NCI-H1092 (cell line): ENCODE measurements at places on chromosomes 2 and 18.

GRCh38 chr18:23172591-23173380, 37.5 kb downstream of the CABLES1 start:
- DNase-seq, result no peak

- DNase-seq, result no peak
These were observed 39.9 kb downstream of the MAP3K2 start for GRCh38 chr2:127347734-127348392.

DNA sequence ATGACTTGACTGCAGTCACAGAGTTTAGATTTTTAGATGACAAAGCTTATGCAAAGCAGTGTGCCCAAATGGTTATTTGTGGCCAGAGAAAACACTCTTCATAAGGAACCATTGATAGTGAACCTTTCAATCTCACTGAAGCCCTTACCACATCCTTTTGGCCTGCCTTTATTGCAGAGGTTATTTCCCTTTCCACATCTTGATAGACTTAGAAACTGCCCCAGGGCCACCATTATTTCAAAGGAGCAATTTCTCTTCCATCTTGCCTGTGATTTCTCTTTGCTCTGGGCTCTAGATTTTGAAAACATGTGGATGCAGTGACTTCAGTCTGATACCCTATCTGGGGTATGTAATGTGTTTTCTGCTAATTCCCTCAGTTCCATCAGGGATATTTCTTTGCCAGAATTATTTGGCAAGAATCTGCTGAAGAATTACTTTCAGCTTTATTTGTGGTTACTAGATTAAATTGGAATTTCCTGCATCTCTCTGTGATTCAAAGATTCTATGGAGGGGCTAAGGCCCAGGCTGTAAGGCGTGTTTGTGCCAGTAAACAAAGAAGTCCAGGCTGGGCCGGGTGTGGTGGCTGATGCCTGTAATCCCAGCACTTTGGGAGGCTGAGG, 51.0 kb downstream of the MOGAT1 start:
- DNase-seq, result no peak

GRCh38 chr2:102016399-102016955, 24.7 kb downstream of the IL1R2 start:
- no peak for DNase-seq

GRCh38 chr2:129276978-129277584, 702.4 kb upstream of the RAB6C start:
- DNase-seq, result no peak

DNA sequence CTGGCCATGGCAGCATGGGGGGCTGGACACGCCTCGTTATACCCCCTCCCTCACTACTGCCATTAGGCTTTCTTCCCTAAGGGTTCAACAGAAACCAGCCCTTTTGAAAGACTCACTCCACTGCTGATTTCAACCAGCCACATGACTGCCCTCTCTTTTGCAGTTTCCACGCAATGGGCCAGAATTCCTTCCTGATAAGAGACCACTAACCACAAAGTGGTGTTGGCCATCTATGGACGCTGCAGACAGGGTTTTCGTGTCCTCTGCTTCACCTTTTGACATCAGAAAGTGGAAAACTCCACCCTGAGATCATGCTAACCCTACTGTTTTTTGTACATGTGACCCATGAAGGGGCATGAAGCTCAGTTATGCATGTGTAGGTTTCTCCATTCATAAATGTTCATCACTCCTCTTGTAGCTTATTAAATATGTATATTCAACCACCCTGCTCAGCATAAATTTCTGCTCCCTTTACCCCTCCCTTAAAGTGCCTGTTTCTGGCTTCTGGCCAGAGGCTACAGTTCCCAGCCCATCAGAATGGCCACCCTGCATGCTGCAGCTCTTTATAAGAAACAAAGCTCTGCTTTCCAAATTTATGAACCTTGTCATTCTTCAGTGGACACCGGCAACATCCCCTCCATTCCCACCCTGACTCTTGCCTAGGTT, 106.6 kb upstream of the MSH6 start:
- no peak for DNase-seq

- DNase-seq, result no peak
These were observed 95.4 kb downstream of the SOCS6 start for GRCh38 chr18:70384181-70384790.

DNA sequence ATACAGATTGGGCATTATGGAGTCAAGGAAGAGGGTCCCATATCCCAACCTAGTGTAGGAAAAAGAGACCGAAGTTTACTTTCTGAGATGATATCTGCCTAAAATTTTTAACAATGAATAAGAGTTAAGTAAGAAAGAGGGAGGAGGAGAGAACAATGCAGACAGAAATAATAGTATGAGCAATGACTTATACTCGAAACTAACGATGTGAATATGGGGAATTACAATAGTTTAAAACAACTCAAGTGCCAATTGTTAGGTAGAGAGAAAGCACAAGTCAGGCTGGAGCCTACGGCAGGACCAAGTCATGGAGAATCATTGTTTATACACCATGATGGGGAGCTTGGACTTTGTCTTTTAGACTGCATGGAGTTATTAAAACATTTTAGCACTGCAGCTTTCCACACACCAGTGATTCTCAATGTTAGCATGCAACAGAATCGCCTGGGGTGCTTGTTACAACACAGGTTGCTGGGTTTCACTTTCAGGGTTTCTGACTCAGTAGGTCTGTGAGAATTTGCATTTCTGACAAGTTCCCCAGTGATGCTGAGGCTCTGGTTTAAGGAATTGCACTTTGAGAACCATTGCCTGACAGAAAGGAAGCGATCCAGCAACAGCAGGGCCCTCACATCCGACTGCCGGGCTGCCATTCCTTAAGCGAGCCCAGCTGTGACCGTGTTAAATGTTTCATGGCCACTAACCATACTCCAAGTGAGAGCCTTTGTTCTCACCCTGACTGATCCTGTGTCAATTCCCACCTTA, 511.2 kb downstream of the DCDC2C start:
- DNase-seq, result no peak

DNA sequence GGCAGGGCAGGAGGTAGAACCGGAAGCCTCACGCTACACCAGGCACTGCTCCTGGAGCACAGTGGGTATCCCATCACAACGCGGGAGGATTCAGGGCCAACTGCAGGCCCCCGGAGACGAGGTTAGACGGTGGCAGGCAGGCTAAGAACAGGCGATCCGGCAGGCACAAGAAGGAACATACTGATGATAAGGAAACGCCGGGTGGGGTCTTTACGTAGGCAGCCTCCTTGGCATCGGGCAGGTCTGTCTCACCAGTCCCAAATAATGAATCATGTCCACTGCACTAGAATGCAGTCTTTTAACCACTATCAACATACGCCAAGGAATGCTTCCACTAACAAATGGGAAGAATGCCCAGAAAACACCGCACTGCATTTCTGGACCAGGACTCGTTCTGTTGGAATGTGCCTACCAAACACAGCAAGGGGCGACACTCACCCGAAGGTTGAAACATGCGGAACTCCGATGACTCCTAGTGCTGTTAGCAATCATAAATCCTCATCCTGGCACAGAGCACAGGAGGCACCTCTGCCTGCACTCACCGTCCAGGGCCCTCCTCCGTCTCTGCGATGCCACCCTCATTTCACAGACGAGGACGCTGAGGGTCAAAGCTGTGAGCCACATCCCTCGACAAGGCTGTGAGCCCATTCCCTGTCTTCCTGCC, 35.2 kb downstream of the ZNF516 start:
- DNase-seq, result no peak

GRCh38 chr18:35707674-35708073, 126.1 kb downstream of the GALNT1 start:
- no peak for DNase-seq

- no peak for DNase-seq
These were observed 261.7 kb upstream of the SLC14A2 start for GRCh38 chr18:45353530-45353929.

DNA sequence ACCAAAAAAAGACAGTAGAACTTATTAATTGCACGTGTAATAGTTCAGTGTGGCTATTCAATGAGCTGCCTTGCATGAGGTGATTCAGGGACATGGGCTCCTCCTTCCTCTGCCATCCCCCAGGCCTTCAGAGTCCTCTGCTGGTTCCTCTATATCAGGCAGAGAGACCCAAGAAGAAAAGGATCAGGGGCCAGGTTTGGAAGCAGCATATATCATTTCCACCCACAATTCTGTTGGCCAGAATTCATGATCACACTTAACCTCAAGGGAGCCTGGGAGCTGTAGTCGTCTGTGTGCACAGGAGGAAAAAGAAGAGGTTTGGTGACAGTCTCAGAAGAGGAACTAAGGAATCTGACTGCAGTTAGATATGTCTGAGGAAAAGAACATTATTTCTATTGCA, 114.0 kb upstream of the GLS start:
- no peak for DNase-seq

DNA sequence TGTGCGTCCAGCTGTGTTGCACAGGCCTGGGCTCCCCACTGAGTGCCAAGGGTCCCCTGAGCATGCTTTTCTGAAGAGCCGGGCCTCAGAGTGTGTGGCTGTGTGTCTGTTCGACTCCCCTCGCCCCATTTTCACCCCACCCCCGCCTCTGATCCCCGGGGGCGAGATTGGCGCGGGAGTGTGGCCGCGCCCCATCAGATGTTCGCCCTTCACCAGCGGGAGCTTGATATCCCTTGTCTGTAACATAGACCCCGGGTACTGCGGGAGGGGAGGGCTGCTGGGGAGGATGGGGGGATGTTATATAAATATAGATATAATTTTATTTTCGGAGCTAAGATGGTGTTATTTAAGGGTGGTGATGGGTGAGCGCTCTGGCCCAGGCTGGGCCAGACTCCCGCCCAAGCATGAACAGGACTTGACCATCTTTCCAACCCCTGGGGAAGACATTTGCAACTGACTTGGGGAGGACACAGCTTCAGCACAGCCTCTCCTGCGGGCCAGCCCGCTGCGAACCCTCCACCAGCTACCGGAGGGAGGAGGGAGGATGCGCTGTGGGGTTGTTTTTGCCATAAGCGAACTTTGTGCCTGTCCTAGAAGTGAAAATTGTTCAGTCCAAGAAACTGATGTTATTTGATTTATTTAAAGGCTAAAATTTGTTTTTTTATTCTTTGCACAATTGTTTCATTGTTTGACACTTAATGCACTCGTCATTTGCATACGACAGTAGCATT, 1.5 kb downstream of the RHOB start:
- DNase-seq, result no peak

DNA sequence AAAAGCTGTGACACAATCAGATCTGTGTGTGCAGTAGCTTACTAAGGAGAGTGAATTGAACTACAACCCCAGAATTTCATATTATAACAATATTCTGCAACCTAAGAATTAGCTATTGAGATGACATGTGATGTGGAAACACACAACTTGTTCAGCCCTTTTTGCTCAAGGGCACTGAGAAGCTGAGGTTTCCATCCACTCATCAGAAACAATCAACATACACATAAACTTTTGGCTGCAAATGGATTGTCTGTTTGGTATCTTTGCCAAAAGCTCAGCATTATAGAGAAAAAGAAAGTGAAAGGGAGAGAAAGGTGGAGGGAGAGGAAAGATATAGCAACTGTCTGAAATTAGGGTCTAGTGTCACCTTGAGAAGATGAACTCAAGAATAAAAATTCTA, 117.2 kb upstream of the KLF7 start:
- no peak for DNase-seq

DNA sequence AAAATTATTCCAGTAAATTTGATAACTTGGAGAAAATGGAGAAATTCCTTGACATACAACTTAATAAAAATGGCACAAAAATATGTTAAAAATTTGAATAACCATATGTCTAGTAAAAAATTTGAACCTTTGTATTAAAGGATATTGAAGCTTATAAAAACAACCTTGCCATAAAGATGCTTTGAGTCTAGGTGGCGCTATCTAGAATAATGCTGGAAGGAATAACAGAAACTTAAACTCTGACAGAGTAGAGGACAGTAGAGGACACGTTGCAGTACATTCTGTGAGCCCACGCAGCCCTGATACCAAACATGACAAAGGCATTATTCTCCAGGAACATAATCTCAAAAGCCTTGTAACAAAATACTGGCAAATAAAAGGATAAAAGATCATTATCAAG, 44.7 kb upstream of the ALKAL2 start:
- DNase-seq, result no peak

GRCh38 chr2:76599732-76600368, 889.1 kb upstream of the GCFC2 start:
- DNase-seq, result peak; percentile 75

GRCh38 chr18:2869207-2869606, 22.4 kb downstream of the EMILIN2 start:
- DNase-seq, result no peak

GRCh38 chr2:57141269-57141668, 905.3 kb upstream of the VRK2 start:
- no peak for DNase-seq

GRCh38 chr2:206635015-206635414, 7.3 kb upstream of the FAM237A start:
- no peak for DNase-seq

GRCh38 chr2:101828673-101829334, 131.3 kb downstream of the MAP4K4 start:
- DNase-seq, result no peak

DNA sequence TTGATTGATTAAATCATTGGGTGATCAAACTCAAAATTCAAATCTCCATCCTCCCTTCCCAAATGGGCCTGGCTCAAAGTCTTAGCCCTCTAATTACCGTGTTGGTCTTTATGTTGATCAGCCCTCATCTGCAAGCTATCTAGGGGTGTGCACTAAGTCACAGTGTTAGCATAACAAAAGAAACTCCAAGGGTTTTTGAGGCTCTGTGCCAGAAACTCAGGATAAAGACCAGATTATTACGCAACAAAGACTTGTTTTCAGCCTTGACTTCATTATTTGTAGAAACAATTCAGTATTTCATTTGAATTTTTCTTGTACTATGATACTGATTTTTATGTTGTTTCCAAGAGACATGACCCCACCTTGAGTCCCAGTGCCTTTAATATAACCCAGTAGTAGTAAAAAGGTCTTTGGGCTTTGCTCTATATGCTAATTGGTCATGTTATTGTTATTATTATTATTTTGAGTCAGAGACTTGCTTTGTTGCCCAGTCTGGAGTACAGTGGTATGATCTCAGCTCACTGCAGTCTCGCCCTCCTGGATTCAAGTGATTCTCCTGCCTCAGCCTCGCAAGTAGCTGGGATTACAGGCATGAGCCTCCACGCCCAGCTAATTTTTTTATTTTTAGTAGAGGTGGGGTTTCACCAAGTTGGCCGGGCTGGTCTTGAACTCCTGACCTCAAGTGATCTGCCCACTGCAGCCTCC, 13.9 kb downstream of the PSMD14 start:
- no peak for DNase-seq

DNA sequence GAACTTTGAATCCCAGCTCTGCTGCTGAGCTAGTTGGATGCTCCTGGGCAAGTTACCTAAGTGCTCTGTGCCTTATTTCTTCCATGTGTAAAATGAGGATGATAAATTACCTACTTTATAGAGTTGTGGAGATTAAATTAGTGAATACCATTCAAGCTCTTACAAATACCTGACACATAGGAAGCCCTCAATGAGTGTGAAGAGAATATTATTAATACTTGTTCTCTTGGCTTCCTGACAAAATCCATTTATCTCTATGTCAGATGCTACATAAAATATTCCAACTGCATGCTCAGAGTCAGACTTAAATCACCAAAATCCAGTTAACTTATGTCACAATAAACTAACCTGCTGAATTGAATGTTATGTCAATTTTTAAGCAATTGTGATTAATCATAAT, 42.9 kb upstream of the CCBE1 start:
- DNase-seq, result no peak
